Spinal cord (tissue), 10 donors: ENCODE measurements at places on chromosomes 4 and X.

GRCh38 chr4:83138946-83139345 lies 24.4 kb upstream of the PLAC8 start:
- no peak for DNase-seq

DNA sequence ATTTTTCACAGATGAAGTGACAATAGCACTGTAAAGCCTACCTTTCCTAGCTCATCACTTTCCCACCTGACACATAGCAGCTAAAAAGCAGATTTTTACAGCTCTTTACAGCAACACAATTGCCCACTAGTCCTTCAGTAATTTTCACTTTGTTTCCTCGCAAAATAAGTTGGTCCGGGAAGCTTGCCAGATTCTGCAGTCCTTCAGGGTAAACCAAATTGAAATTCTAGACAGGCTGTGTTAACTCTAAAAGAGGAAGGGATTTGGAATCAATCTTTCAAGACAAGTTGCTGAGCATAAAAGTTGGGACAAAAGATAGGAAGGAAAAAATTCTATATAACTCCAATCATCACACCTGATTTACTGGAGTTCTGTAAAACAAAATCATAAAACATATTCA lies 8.7 kb downstream of the C1QTNF7 start:
- DNase-seq, result peak; percentile 96

- DNase-seq, result no peak
Observed at GRCh38 chr4:3026540-3026939, 47.8 kb downstream of the HTT-AS start.

DNA sequence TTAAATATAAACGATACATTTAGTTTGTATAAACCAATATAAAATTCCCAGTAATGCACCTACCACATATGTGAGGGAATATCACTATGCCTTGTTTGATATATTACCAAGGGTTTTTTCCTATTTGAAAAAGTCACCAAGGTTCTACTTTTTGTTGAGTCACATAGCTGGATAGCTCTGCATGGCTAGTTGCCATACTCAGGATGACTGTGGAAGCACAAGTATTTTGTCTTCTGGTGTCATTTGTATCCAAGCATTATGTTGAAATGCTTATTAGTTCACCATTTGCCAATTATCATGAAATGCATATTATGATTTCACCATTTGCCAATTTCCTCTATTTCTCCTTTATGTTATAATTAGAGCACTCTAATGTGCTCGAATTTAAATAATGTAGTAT lies 162.7 kb upstream of the TTC29 start:
- no peak for DNase-seq

- DNase-seq, result no peak
Observed at GRCh38 chrX:153537526-153538295, 20.3 kb downstream of the ATP2B3 start.

DNA sequence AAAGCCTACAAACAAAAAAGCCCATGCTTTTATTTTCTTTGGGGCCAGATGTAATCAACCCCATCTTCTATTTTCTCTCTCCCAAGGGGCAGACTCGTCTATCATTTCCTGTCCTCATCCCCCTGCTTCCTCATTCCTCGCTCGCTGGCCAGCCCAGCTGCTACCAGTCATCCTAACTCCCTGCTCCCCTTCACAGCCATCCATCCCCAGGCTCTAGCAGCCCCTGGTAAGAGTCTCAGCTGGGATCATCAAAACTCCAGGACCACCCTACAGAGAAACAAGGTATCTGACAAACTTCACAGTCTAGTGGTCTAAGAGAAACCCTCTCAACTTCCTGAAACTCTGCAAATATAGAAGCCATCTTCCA lies 23.6 kb downstream of the SH3KBP1 start:
- no peak for DNase-seq

GRCh38 chrX:104565791-104566680 lies at the start of gene IL1RAPL2:
TSS of gene IL1RAPL2 (plus strand) at chrX:104566199.
- peak; percentile 25 for DNase-seq
